Activated CD4-positive, alpha-beta T cell treated with anti-CD3 and anti-CD28 coated beads for 24 hours (primary cell): ENCODE measurements at places on chromosomes 5 and 9.

DNA sequence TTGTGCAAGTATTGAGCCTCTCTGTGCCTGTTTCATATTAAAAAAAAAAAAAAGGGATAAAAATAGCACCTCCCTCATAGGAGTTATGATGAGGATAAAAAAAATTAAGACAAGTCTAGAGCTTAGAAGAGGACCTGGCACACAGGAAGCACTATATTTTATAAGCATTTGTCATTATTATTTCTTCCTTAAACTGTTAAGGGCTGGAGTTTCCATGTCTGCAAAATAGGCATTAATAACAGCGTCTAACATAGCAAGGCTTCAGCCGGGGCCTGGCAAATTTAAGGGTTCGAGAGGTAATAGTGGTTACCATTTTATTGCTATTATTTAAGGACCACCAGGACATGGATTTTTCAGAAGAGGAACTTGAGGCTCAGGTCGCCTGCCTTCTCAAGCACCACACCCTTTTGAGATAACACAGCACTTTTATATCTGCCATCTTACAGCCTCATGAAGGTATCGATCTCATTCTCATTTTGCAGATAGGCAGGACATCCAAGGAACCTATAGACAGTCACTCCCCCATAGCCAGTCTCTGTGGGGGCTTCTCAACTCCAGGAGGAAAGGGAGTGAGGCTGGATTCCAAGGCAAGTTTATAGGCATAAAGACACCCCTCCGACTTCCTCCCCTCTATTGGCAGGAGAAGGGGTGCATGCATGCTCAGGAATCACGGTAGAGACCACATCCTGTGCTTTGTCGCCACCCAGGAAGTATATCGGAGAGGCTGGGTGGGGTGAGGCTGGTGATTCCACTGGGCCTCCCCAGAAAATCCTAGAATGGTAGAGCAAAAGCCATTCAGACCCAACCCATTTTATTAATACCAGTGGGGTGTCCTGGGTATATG, 2.4 kb downstream of the ANXA6 start:
- no peak for DNase-seq

DNA sequence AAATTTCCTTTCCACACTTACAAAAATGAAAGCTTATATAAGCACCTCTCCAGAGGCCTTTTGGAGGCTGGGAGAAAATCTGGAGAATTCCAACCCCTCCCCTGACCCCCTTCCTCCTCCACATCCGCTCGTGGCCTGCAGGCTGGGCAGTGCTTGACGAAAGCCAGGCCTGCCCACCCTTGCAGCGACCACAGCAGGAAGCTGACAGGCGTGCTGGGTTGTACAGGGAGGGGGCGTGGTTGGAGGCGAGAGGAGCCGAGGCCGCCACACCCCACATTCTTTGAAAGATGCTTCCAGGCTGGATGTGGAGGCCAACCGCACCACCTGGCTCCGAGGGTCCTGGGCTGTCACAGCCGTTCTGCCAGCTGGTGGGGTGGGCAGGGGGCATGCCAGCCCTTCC, 47.8 kb upstream of the IER5L start:
- DNase-seq = no peak

- DNase-seq = no peak
Observed at GRCh38 chr5:151139646-151140045, 17.9 kb downstream of the ANXA6 start.

GRCh38 chr5:55471468-55471867, 63.3 kb downstream of the PLPP1 start:
- no peak for DNase-seq

DNA sequence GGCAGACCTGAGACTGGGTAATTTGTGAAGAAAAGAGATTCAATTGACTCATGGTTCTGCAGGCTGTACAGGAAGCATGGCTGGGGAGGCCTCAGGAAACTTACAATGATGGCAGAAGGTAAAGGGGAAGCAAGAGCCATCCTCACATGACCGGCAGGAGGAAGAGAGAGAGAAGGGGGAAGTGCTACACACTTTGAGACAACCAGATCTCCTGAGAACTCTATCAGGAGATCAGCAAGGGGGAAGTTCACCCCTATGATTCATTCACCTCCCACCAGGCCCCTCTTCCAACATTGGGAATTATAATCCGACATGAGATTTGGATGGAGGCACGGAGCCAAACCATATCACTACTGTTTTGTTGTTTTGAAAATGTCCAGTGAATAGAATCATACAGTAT, 110.2 kb downstream of the DAPK1 start:
- DNase-seq = no peak

DNA sequence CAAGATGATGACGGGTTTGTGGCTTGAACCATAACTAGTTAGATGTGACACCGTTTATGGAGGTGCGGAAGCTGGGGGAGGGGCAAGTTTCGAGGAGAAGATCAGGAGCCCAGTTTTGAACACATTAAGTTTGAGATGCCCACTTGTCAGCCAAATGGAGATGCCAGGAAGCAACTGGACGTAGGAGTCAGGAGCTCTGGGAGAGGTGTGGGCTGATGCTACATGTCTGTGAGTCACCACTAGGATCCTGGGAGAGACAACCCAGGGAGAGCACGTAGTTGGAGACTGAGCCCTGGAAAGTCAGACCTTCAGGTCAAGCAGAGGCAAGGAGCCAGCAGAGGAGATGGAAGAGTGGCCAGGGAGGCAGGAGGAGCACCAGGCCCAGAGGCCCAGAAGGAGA, 48.8 kb upstream of the SLC25A51 start:
- no peak for DNase-seq

DNA sequence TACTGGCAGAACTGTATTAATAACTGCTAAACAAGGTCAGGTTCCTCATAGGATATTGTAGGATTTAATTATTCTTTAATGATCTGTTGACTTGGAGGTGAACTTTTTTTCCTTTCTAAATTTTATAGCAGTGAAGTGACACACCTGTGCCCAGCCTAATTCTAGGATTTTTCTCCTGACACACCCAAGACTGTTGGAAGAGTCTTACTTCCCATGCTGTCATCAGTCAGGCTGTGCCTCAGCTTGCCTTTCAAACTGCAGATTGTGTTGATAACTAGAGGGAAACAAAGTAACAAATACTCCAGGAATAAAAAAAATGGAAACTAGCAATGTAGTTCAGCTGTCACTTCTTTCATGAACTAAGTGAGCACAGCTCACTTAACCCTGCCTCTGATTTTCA, 22.0 kb downstream of the OTULIN start:
- no peak for DNase-seq

DNA sequence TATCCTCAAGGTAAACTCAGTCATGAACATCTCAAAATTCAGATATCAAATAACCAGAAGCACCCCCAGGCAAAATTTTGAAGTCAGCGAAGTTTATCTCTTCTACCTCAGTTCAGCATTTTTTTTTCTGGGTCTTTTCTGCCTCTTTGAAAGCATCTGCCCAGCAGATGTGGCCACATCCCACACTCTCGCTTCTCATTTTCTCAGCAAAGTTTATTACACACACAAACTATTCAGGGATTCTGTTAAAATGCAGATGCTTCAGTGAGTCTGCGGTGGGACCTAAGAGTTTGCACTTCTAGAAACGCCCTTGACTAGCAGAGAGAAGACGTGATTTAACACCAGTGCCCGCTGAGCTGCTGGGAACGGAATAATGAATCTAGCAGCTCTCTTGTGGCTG, 19.3 kb downstream of the RASEF start:
- no peak for DNase-seq

DNA sequence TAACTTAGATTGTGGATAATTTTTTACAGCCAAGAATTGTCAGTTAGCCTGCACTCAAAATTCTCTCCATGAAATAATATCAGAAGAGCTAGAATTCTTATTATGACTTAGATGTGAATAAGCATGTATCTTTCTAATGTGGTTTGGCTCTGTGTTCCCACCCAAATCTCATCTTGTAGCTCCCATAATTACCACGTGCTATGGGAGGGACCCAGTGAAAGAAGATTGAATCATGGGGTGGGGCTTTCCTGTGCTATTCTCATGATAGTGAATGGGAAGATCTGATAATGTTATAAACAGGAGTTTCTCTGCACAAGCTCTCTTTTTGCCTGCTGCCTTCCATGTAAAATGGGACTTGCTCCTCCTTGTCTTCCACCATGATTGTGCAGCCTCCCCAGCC, 176.8 kb downstream of the MAT2B start:
- no peak for DNase-seq

DNA sequence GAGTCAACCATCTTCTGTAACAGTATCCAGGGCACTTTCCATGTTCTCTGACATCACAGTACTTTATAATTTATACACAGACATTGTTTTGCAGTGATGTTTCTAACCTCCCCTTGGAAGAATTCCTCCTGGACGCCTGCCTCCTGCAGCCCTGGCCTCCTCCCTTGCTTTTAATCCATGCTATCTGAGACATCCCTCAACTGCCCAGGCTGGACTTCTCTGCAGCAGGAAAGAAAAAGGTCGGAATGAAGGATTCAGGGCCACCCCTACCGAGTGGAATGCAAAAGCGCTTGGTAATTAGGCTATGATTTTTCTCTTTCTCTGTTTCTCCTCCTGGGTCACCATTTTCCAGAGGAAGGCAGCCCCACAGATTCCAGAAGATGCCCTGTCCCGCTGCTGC, 47.0 kb upstream of the SHC3 start:
- no peak for DNase-seq

- DNase-seq = no peak
Observed at GRCh38 chr5:171650597-171650996, 135.0 kb upstream of the SMIM23 start.

- no peak for DNase-seq
Observed at GRCh38 chr9:14766299-14766698, 43.8 kb upstream of the CER1 start.

GRCh38 chr9:16145196-16145950, 592.5 kb downstream of the CCDC171 start:
- DNase-seq = no peak

DNA sequence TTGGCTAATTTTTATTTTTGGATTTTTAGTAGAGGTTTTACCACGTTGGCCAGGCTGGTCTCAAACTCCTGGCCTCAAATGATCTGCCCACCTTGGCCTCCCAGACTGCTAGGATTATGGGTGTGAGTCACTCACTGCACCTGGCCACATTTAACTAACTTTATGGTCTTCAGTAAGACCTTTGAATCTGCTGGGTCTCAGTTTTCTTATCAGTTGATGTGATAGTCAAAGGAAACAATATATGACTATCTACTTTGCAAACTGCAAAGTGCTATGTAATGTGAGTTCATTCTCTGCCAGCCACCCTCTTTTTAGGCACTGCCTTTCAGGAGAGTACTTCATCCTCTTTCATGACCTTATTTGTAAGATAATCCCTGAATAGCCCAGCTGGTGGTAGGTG, 474.7 kb downstream of the PDE4D start:
- no peak for DNase-seq

DNA sequence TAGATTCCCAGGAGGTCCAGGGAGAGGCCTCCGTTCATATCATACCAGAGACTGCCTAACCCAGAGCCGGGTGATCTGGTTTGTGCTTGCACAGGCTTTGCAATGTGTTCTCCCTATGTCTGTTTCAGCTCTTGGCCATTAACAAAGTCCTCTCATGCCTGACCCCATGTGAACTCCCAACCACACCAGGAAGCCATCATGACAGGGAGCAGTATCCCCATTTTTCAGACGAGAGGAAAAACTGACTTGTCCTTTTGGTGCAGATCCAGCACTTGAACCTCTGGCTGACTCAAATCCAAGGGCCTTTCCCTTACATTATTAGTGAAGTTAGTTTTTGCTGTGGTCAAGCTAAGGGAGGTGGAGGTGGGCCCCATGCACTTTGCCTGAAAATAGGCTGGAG, 58.4 kb downstream of the TEX10 start:
- DNase-seq = no peak

GRCh38 chr9:129624947-129625346, 1.0 kb upstream of the NTMT1 start:
- DNase-seq = no peak

DNA sequence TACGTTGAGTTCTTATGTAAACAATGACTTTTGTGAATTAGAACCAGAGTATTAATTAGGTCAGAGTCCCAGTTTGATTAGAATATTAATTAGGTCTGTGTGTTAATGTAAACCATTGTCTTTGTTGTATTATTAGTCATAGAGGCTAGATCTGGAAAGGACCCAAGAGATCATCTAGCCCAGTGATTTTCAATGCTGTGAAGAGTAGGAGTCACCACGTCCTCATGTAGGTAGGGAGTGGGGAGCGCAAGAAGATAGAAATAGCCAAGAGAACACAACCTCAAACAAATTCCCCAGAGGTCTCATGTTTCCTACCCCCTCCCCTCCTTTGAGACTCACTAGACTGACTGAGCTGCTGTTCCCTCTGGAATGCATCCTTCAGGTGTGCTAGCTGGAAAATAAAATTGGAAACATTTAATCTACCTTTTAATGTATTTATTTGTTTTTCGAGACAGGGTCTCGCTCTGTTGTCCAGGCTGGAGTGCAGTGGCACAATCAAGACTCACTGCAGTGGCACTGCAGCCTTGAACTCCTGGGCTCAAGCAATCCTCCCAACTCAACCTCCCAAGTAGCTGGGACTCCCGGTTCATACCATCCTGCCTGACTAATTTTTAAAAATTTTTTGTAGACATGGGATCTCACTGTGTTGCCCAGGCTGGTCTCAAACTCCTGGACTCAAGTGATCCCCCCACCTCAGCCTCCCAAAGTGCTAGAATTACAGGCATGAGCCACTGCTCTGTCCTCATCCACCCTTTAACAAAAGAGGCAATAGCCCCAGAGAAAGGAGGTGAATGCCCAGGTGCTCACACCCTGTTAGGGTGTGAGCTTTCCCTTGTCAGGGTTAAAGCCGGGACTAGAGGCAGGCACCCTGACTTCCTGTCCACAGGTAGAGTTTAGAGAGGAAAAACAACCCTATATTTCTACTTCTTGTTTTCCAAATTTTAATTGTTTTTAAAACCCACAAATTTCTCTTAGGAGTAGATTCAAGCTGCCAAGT, 92.9 kb downstream of the INIP start:
- no peak for DNase-seq

DNA sequence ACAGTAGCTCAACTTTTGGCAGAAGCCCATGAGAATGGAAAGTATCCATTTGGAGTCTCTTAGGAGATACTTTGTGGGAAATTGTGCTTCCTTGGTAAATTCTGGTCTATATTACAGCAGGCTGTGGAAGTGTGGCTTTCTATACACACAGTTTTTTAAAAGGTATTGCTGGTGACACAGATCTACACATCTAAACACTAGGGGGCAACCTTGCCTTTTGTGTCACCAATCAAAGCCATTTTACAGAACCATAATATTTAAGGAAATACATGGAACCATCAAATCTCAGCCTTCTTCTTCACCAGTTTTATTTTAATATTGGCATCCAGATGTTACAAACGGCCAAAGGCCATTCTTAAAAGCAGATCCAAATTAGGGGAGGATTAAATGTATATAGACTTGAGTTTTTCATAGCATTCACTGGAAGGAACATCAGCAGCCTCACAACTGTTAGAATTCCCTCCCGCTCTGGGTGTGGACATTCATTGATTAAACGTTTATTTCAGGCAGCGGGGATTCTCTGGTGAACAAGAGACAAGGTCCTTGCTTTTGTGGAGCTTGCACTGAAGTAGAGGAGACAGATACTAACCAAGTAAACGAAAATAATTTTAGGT, 132.4 kb upstream of the EPB41L4A start:
- peak; percentile 18 for DNase-seq

- DNase-seq = no peak
Observed at GRCh38 chr5:172541773-172542136, 87.4 kb upstream of the SH3PXD2B start.

GRCh38 chr5:176818391-176819098, 8.2 kb downstream of the UNC5A start:
- DNase-seq = no peak

GRCh38 chr5:20055301-20055700, 67.3 kb upstream of the CDH18 start:
- DNase-seq = no peak
